ENCODE measurements at places on chromosomes 2 and 18.

DNA sequence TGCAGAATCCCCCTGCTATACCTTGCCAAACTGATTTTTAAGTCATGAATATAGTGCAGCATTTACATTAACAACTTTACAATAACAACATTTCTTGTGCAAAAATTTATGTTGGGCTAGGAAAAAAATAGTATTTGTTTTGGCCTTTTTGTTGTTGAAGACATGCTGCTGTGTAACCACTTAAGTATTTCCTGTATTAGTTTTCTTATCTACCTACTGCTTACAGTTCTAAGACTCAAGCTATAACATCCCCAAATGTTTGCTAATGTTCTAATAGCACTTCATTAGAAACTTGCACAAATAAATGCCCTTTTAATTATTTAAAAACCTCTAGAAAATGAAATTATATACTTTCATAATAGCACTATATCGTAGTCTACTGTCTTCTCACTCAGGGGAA is 154.3 kb upstream of the DOCK10 start:
- DNase-seq, result no peak

- DNase-seq, result no peak
Observed at GRCh38 chr18:13442451-13442850, 223.9 kb downstream of the LDLRAD4 start.

GRCh38 chr2:235768606-235769005 is 274.8 kb downstream of the AGAP1 start:
- no peak for DNase-seq

DNA sequence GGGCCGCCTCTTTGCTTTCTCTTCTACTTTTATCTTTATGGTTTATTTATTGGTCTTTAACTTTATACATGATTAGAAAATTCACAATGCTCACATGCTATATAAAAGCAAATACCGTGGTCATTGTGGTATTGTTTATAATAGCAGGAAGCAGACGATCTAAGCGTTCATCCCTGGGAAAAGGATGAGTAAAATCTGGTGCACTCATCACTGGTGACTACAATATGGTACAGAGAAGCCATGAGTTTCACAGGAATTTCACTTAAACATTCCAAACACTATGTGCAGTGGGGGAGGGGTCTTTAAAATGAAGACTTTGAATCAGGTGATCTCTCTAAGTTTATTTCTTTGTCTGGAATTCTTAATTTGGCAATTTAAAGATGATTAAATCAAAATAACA is 97.9 kb downstream of the SCN3A start:
- DNase-seq, result no peak

- no peak for DNase-seq
Observed at GRCh38 chr2:15675456-15676195, 84.0 kb downstream of the DDX1 start.

DNA sequence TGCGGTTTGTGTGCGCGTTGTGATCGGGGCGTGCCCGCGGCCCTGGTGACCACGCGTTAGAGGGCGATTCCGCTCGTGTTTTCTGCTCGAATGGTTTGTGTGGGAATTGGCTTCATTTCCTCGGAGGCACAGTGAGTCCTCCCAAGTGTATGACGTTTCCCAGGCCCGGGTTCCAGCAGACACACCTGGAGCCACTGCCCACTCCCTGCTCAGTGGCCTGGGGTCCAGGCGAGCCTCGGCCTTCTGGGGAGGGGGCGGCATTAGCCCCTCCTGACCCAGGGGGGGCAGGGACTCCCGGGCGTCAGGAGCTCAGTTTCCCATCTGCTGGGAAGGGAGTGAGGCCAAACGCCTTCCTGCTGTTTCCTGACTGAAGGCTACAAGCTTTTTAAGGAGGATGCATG is 92.1 kb downstream of the NFATC1 start:
- DNase-seq, result no peak

DNA sequence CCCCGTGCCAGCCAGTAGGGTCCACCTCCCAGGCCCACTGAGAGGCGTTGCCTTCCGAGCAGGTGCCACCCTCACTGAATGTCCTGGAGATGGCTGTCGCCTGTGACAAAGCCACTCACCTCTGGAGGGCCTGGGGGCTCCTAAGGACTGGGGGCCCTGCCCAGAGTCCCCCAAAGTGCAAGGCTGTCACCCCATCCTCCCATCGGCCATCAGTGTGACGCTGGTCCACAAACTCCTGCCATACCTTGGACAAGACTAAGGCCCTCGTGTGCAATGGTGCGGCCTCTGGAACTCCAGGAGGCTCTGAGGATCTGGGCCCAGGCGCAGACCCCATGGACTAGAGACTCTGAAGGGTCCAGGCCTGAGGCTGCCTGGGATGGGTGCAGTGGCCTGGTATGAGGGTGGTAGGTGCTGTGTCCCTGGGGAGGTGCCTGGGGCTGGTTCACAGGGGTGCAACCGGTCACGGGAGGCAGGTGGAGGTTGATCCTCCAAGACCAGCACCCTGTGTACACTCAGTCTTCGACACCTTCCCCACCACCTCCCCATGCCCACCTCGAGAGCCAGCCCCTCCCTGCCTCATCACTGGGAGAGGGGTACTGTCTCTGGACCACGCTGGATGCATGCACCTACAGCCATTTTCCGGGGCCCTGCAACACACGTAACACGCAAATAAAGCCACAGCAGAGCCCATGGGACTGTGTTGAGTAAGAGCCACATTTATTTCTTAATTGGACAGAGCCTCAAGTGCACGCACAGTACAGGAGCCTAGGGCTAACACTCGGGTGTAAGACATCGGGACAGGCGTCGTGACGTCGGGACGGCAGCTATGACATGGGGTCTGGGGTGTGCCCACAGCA is 21.6 kb downstream of the AQP12A start:
- no peak for DNase-seq

DNA sequence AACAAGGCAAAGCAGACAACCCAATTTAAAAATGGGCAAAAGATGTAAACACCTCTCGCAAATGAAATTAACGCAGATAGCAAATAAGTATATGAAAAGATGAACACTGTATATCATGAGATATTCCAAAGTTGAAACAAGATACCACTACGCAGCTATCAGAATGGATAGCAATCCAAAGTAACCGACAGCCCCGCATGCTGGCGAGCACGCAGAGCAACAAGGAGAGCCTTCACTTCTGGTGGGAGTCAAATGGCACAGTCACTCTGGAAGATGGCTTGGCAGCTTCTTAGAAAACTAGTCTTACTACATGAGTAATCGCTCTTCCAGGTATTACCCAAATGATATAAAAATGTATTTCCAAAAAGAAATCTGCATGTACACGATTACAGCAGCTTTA is 1.4 kb downstream of the NDUFA10 start:
- DNase-seq, result no peak

DNA sequence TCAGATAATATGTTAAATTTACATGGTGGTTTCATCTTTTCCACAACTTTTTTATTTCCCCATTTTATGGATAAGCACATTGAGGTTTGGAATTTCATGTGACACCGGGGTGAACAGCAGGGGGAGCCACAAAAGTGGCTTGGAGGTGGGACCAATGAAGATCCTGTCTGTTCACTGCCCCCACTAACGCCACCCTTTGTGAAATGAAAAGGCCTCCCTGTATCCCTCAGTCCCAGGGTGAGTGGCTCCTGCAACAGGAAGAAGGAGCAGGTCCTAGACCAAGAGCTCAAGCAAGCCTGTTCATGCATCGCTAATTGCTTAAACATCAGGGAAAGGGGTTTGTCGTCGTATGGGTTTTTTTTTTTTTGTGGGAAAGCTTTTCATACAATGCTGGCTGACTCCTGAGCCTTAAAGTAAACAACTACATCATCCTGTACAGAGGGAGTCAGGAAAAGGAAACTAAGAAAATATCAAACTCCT is 267.8 kb upstream of the EPAS1 start:
- no peak for DNase-seq

- DNase-seq, result no peak
Observed at GRCh38 chr2:223649554-223650533, 47.7 kb upstream of the SCG2 start.

DNA sequence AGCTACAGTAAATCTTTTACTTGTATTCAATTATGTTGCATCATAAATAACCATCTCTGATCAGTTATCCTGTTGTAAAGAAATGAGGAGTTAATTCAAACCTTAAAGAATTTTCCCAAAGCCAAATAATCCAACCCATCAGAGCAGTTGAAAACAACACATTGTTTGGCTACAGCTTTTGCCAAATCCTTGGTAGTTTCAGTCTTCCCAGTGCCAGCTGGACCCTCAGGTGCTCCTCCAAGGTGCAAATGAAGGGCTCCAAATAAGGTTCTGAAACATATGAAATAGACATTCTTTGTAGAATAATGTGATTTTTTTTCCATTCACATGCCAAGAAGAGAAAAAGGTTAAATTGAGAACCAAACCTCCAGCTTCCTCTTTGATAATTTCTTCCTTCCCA is 158.7 kb downstream of the DNAH7 start:
- no peak for DNase-seq

DNA sequence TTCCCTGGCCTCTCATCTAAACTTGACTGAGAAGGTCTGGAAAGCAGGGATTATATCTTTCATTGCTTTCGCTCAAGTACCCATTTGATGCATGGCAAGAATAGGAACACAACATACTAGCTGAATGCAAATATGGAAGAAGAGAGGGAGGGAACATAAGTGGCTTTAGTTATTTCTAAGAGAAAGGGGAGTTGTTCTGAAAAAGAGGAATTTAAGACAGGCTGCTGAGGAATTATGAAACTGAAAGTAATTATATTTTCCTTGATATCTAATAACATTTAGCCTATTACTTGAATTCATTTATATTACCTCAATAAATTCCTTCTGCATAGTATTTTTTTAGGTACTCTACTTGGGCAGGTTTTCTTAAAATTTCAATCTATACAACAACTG is 105.8 kb upstream of the TTN start:
- DNase-seq, result no peak

DNA sequence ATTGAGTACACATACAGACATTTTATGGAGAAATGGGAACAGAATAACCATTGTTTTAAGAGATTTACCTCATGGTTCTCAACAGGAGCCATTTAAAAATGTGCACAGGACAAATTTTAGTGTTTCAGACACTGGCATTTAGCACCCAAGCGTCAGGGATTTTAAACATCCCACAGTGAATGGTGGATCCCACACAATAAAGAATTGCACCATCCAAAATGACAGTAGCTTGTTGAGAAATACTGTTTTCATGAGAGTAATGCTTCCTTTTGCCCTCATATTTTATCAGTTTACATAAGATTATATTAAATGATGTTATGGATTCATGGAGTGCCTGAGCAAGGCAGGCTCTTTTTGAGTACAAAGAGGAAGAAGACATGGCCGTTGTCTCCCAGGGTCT is 54.0 kb downstream of the MFSD6 start:
- no peak for DNase-seq

GRCh38 chr2:177056481-177056929 is 156.1 kb upstream of the HNRNPA3 start:
- no peak for DNase-seq

DNA sequence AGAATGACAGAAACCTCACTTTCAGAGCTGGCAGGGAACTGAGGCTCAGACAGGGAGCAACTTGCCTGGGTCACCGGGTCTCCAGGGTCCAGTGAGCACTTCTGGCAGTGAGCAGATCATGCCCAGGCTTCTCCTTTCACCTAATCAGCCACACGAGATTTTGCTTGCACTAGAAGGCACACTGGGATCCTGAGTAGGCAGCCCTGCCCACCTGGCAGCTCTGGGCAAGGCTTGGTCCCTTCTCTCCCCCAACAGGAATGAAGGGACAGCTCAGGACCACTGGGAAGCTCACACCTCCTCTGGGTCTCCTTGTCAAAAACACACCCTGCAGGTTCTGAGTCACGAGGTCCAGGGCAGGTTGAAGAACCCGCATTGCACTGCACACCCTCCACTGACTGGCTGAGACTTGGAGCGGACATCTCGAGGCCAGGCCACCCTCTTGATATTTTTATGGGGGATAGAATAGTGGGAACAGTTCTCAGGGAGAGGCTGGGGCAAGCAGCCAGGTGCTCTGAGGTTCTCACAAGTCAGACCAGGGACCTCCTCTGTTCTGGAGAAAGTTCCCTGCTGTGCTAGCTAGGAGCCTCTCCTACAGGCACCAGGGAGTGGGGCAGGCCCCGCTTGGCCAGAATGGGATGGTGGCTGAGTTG is 5.7 kb downstream of the MAL start:
- no peak for DNase-seq

GRCh38 chr2:42569116-42569711 is 782 bp downstream of the MTA3 start:
- no peak for DNase-seq

GRCh38 chr18:58174285-58174684 is 130.3 kb downstream of the NEDD4L start:
- DNase-seq, result no peak

GRCh38 chr18:13513481-13513880 is 212.9 kb downstream of the FAM210A start:
- DNase-seq, result no peak

DNA sequence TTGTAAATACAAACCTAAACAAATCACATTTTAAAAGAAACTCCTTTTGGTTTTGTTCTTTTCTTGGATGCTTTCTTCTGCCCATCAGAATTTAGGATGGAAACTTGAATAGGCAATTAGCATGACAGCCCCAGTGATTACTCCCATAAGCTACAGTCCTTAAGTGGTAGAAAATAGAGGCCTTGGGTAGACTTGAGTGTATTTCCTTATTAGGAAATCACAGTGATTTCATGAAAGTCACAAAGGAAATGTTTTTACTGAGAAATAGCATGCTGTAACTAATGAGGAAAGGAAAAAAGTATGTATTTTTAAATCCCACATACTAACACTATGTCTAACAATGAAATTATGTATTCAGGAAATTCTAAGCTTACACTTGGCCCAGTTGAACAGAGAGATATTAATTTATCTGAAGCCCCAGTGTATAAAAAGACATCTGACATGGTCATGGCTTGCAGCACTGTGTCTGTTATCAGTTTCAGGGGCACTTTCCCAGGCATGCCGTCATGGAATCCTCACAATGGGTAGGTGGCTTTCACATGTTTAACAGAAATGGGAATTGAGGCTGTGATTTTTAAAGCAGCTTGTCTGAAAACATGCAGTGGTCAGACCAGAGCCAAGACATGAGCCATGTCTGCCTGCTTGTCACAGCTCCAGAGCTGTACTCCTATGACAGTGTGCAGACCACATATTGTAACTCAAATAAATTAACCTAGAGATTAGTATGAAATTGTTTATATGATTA is 79.7 kb upstream of the TRIB2 start:
- no peak for DNase-seq

GRCh38 chr18:26700201-26700600 is 151.8 kb upstream of the KCTD1 start:
- no peak for DNase-seq

DNA sequence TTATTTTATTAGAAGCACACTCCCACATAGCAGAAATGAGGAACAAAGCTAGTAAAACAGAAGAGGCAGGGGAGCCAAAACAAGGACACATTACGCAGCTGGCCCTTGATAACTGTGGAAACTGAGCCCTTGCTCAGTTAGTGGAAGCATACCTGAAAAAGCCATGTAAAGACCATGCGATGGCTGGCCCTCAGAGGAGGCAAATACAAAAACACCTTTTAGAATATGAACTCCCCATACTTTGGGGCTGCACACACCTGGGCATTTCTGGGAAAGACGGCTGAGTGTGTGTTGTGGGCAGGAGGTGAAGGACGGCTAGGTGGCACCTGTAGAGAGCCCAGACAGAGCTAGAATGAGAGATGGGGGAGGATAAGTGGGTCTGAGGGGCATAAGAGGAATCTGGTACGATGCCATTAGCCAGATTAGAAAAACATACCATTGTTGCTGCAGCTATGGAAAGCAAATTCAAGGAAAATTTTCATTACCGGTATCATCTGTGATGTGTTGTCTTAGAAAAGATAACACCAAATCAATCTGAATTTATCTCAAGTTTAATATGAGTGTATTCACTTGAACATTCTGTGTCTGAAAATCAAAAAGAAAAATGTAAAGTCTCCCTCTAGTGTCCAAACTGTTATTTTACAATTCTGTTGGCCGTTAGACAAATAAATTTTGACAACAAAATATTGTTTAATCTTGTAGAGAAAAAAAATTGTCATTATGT is 45.2 kb upstream of the SULT1C3 start:
- no peak for DNase-seq

All from SW 1271 (cell line).